ENCODE measurements at places on chromosomes 4 and X.

DNA sequence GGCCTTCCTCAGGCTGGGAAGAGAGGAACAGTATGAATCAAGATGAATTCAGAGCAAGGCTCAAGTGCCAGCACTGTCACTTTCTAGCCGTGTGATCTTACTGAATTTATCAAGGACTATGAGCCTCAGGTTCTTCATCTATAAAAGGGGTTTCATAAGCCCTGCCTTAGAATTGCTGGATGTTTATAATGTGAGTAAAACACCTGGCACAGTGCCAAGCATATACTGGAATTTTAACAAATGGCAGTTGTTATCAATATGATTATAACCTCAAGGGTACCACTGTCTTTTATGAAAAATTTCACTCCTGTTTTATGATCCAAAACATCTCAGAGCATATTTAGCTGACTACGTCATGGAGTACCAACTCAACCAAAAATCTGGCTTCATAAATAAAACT, 4.0 kb downstream of the MAGEC2 start:
- no peak for DNase-seq

- no peak for DNase-seq
Observed at GRCh38 chrX:151004085-151004484, 20.9 kb downstream of the HMGB3 start.

- DNase-seq: no peak
Observed at GRCh38 chrX:30373951-30374350, 64.8 kb upstream of the NR0B1 start.

DNA sequence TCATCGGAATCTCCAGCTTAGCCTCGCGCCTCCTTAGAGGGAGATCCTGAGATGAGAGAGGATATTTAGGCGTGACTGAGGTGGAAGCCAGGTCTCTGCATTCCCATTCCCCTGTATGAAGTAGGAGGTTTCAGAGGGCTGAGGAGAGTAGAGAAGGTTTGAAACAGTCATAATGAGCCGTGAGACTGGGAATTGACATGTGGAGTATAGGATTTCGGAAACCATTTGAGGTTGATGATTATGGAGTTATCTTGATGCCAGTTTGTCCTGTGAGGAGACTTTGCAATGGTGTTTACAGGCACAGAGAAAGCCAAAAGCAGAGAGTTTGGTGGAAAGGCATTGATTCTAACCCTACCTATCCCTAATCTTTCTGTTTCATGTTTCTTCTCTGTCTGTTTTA, 2.0 kb downstream of the CHST7 start:
- DNase-seq: no peak

- DNase-seq: no peak
Observed at GRCh38 chrX:102154900-102155805, 624 bp downstream of the BEX5 start.

- no peak for DNase-seq
Observed at GRCh38 chr4:26086621-26087441, 172.8 kb downstream of the SMIM20 start.

DNA sequence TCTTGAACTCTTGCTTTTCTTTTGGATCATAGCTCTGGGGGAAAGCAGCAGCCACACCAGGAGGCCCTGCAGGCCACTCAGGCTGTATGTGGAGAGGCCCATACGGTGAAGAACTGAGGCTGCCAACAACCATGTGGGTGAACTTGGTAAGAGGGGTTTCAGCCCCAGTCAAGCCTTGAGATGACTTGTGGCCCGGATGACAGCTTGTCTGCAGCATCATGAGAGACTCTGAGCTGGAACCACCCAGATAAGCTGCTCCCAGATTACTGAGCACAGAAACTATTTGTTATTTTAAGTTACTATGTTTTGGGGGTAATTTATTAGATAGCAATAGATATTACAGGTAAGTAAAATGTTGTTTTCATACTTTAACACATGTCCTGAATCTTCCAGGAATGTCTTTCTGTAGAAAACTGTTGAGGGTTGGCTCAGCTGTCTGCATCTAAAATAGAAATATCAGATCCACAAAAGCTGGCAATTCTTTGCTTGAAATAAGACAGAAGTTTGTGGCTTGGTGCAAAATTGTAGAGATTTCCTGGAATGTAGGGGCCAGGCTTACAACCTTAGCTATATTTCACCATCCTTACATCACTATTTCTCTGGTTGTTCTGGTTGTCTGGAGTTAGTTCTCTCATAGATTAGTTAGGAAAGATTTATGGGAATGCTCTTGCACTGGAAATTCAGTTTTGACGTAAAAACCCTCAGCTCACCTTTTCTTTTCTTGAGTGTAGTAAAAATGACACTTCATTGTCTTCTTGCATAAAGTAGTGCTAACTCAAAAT, 272.1 kb downstream of the RAPGEF2 start:
- no peak for DNase-seq

- no peak for DNase-seq
Observed at GRCh38 chr4:68569466-68570121, 6.5 kb downstream of the UGT2B17 start.

- no peak for DNase-seq
Observed at GRCh38 chrX:53813670-53814440, 127.3 kb upstream of the HUWE1 start.

DNA sequence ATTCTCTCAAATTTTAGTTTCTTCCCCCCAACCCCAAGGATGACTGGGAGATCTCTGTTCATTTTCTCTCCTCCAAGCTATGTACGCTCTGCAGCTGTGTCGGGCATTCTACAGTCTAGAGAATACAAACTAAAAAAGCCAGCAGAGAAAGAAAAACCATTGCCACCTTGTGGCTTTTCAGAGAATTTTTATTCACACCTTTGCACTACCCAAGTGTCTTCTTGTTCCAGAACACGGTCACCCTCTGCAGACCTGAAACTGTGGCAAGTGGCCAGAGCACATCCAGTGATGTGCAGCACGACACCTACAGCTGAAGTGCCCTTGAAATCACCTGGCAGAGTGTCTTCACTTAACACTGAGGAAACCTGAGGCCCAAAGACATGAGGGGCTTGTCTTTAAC, 68.6 kb downstream of the CHST7 start:
- DNase-seq: no peak

DNA sequence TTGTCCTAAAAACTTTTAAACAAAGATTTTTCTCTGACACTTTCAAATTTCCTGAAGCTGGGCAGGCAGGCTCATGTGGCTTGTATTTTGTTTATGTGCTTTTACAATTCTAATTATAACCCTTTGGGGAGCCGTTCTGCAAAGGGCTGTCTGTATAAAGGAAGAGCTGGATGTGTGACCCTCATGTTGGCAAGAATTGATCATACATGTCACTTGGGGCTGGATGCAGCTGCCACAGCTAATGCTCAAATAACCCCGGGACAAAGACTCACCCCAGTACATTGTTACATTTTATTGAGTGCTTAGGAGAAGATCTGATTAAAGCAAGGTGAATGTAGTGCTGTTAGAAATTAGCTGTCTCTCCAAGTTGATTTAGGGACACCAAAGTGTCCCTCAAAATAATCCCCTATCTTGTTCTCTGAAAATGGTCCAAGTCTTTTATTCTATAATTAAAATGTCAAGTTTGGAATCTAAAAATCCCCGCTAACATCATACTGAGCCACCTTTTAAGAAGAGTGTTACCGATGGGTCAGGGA, 13.0 kb upstream of the DAPP1 start:
- DNase-seq: no peak

DNA sequence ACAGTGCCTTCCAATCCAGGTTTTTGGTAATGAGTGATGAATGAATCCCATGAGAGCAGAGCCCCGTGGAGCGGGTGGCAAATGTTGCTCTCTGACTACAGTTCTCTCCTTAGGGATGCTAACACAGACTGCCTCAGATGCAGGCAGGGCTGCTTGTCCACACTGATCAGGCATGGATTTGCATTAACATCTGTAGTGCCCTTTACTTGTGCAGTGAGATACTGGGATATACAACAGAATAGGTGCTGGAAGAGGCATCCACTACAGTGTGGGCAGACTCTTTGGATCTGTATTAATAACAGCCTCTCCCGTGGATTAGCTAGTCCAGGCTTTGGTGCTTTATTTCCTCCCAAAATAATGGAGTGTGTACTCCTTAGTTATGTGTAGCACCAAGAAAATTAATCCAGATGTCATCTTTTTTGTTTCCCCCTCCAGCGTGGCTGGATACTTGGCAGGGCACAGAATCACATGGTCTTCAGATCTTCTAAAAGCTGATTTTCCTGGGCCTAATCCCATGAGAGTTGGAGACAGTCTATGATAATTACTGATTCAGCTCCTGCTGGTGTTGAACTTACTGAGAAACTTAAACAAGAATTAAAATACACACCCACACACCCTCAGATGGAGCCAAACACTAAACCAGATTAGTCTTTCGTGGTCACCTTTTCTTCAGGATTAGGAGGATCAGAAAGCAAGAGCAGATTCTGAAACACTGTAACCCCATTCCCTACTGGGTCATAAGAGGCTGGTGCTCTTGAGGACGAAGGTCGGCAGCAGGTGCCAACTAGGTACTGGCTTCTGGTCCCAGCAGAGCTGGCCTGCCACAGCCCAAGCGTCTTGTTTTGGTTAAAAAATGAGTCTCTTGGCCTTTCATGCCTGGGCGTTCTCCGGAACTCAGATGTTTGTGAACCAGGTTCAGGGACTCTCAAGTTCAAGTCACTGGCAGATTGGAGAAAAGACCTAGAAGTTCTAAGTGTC, 23.1 kb upstream of the NAP1L5 start:
- DNase-seq: no peak

- no peak for DNase-seq
Observed at GRCh38 chr4:71202705-71203104, 136.1 kb upstream of the SLC4A4 start.

DNA sequence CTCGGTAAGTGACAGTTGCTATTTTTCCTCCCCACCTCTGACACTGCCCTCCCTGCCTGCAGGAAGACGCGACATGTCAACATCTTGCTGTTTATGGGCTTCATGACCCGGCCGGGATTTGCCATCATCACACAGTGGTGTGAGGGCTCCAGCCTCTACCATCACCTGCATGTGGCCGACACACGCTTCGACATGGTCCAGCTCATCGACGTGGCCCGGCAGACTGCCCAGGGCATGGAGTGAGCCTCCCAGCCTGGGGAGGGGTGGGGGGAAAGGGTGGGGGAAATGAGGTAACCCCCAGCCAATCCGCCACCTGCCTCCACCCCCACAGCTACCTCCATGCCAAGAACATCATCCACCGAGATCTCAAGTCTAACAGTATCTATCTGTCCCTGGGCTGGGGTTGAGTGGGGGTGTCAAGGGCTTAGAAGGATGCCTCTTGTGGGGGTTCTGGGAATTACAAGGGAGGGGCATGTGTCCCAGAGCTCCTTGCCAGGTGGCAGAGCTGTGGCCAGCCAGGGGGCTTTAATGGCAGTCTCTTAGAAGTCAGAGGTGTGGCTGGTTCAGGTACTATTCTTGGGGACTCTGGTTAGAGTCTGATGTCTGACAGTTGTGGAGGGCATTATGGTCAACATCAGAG, 7.8 kb downstream of the ARAF start:
- DNase-seq: peak; percentile 57

GRCh38 chrX:153638436-153639176, 8.4 kb upstream of the DUSP9 start:
- DNase-seq: no peak

DNA sequence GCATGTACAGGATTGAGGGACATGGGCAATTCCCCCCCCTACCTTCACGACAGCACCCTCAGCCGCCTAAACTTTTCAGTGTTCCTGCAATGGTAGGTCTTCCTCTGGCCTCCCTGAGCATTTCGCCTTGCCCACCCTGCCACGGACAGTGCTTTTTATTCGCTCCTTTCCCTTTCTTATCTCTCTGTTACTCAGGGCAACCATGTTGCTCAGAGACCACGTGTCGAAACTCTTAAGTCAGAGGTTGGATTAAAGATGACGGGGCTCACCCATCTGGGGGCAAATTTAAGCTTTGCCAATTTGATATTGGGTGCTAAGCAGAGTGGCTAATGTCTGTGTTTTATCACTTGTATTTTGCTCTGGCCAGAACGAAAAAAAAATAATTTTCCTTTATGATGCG, 20.4 kb downstream of the TENM3 start:
- DNase-seq: no peak

DNA sequence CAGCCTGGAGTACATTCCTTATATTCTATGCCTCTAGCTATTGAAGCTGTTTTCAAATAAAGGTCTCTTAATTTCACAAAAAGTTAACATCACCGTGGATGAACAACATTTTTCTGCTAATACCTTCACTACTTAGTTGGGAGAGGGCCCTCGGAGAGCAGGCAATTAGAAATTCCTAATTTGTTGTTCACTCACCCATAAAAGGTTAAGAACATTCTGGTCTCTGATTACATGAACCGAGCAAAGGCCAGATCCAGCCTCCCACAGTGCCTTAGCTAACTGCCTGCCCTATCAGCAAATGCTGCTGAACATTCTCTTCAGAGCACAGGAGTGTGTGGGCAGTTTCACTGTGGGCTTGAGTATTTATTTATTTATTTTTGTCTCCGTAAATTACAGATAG, 36.0 kb upstream of the TTC29 start:
- DNase-seq: no peak

- DNase-seq: peak; percentile 65
Observed at GRCh38 chrX:154515090-154515965, 704 bp downstream of the FAM3A start.

GRCh38 chr4:153931804-153932203, 142.9 kb upstream of the SFRP2 start:
- DNase-seq: no peak

DNA sequence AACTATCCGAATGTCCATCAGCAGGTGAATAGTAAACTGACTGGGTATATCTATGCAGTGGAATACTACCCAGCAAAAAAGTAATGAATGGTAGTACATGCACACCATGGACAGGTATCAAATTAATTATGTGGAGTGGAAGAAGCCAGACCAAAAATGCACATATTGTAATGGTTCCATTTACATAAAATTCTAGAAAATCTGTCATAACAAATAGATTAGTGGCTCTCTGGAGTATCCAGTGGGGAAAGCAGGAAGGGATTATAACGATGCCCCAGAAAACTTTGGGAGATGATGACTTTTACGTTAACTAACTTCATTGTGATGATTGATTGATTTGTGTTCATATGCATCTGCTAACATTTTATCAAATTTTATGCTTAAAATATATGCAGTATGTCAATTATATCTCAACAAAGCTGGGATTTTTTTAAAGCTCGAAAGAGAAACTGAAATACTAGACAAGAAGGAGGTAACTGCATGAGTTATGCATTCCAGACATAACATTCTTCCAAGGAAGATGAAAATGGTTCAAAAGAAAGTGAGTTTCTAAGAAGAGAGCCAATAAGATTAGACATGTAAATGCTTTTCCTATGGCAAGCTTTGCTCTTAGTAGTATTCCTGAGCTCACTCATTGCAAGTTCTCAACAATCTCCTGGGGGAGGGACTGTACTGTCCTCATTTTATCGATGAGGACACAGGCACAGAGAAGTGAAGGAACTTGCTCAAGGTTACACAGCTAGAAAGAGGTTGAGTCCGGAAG, 58.6 kb upstream of the MSX1 start:
- DNase-seq: no peak

DNA sequence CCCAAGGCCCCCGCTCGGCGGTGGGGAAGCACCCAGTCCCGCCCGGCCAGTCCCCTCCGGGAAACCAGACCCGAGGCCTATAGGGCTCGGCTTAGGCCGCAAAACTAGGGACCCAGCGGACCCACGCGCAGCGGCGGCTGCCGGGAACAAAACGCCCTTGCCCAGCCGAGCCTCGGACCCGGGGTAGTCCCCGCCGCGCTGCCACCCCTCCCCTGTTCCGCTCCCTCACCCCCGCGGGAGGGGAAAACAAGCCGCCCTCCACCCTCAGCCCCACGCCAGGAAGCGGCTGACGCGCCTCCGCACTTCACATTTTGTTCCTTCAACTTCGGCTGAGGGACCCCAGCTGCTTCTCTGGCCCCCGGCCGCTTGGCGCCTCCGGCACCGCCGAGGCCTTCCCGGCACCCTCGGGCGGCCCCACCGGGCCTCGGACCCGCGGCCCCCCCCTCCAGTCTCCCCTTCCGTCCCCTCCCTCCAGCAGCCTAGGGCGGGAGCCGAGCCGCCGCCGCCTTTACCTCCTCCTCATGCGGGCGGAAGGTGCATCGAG, 694 bp downstream of the PDS5A start:
- no peak for DNase-seq
